ENCODE measurements at places on chromosomes 16 and 17.

DNA sequence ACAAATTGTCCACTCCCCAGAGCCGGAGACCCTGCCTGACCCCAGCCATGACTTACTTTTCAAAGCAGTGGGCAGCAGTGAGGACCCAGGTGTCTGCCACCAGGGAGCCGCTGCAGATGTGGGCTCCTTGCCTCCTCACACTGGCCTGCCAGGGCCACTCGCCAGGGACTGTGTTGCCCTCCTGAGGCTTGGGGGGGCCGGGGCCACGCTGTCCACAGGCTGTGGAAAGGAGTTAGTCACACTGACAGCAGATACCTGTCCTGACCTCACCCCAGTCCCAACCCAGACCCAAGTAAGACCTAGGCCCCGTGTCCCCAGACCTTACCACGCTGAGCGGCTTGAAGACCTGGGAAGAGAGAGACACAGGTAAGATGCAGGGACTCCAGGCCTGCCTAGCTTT, 1.3 kb downstream of the PRSS53 start:
- no peak for DNase-seq

GRCh38 chr16:59783191-59783590, 1049.1 kb upstream of the GOT2 start:
- no peak for DNase-seq

- DNase-seq: no peak
These were observed 4.9 kb upstream of the ACTG1 start for GRCh38 chr17:81517339-81518112.

- no peak for DNase-seq
These were observed 50.8 kb downstream of the DNAH17 start for GRCh38 chr17:78526231-78527025.

DNA sequence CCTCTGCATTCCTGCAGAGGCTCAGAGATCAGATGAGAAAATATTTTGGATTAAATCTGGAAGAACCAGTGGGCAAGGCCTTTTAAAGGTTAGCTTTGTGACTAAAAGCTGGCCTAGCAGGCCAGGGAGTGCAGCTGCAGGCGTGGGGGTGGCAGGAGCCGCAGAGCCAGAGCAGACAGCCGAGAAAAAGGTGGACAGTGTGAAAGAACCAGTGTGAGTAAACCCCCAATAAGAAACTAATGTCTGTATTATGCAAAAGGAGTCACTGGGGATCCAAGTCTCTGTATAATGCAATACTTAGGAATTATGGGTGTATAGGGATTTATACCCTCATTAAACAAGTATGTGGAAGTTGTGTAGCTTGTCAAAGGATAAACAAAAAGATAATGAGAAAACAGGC, 21.4 kb upstream of the SPACA3 start:
- no peak for DNase-seq

DNA sequence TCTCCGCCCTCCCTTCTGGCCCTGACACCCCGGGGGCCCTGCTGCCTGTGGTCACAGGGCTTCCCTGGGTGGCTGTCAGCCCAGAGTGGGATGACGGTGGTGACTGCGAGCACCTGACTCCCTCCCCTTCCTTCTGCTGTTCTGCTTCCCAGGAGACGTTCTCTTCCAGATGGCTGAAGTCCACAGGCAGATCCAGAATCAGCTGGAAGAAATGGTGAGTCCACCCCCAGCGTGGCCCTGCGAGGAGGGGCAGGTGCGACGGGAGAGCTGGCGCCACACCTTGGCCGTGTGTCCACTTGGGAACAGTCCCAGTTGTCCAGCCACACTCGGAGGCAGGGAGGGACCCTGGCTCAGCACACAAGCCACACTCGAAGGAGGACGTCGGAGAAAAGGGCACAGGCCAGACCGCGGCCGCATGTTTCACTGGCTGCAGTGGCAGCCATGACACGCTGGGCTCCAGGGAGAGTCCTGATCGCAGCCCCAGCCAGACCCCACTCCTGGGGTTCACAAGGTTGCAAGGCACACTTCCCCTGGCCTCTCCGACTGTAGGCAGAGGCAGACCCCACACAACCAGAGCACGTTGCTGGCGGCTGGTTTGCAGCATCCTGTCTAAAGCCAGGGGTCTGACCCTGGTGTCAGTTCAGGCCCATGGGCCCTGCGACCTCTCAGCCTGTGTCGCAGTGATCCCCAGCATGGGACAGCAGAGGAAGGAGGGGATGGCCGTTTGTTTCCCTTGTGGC, 49.9 kb downstream of the BAIAP2 start:
- no peak for DNase-seq

DNA sequence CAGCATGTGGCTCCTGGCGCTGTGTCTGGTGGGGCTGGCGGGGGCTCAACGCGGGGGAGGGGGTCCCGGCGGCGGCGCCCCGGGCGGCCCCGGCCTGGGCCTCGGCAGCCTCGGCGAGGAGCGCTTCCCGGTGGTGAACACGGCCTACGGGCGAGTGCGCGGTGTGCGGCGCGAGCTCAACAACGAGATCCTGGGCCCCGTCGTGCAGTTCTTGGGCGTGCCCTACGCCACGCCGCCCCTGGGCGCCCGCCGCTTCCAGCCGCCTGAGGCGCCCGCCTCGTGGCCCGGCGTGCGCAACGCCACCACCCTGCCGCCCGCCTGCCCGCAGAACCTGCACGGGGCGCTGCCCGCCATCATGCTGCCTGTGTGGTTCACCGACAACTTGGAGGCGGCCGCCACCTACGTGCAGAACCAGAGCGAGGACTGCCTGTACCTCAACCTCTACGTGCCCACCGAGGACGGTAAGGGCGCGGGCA, 645 bp downstream of the NLGN2 start:
- DNase-seq: no peak

DNA sequence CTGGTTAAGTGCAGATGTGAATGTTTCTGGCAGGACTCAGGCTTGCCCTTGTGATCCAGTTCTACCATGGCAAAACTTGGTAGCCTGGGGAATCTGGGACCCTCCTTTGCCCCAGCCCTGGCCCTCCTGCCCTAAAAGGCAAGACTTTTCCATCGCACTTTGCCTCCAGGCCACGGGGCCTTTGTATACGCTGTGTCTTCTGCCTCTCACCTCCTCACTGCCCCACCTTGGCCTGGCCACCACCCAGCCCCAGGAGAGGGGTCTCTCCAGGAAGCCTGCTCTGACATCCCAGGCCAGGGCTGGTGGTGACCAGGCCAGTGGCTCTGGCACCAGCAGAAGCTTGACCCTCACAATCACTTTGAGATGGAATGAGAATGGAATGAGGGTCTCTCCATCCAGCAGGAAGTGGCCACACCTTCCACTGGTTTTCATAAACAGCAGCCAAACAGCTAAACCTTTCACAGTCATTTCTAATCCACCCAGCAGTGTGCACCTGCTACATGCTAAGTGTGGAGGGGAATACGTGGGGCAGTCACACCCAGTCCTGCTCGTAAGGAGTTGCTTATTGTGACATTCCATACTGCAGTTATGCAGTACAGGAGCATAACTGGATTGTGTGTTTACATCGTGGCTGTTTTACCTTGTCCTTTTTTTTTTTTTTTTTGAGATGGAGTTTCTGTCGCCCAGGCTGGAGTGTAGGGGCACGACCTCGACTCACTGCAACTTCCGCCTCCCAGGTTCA, 1.6 kb upstream of the MRPL38 start:
- DNase-seq: no peak

- DNase-seq: no peak
These were observed 26.3 kb downstream of the AKAP1 start for GRCh38 chr17:57111386-57111785.

DNA sequence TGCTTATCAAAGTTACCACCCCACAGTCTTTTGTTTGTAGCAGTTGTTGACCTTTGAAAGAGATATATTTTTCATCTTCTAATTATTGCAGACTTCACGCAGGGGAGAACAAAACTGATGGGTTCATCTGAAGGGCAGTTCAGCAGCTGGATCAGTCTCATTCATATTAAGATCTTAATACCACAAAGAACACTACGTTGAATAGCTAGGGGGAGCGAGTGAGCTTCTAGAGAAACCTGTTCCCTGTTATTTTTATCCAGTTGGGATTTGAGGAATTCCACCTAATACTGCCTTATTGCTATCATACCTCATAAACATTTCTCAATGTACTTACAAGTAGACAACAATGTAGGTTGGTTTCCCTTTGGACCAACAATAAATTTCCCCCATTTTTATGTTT, 306.1 kb upstream of the KIF2B start:
- DNase-seq: no peak

- no peak for DNase-seq
These were observed 27.5 kb downstream of the TMEM238L start for GRCh38 chr17:10776381-10776780.

- DNase-seq: no peak
These were observed 54.2 kb downstream of the CRISPLD2 start for GRCh38 chr16:84874004-84874435.

DNA sequence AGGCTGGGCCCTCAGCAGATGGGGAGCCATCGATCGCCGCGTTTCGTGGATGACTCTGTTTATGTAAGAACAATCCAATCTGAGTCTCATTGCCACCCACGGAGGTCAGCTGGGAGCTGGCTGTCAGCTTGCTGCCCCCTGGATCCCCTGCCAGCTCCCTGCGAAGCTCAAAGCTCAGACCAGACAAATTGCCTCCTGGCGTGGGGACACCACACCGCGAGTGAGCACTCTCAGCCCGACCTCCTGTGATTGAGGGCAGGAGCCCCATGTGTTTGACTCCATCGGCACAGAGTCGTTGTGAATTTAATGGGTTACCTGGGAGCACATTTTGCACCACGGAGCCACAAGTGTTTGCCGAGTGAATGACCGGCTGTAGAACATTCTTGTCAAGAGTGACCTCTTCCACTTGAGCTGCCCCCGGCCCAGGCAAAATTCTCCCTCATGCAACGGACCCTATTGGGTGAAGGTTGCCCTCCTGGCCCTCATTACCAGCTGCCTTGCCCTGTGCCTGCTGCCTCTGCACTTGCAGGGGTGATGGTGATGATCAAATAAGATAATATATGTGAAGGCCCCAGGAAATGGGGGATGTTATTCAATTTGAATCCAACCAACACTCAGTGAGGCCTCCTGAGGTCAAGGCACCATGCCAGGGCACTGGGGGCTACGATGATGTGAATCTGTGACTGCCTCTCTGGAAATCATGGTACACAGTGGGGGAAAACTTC, 7.6 kb upstream of the GFAP start:
- no peak for DNase-seq

DNA sequence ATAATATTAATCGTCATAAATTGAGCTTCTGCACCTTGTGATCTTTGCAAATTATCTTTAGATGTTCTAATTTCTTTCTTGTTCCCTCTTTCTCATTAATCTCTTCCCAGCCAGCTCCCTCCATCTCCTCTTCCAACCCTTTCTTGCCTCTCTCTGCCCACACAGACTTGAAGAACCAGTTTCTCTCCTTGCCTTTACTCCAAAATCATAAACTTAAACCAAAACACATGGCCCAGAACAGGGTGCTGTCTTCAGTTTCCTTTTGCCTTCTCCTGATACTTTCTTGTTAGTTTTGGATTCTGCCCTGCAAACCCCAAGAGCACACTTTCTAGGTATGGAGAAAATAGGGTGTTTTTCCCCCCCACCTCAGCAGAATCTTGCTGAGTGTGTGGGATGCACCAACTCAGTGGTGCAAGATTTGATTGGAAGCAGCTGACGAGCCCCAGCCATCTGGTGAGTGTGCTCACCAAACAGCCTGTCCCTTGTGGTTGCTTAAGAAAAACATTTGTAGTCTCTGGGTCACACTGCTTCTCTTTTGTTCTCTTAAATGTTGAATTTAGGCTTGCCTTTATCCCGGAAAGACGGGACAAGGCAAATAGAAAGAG, 175.8 kb upstream of the MAF start:
- no peak for DNase-seq

- DNase-seq: no peak
These were observed 228.8 kb downstream of the C16orf78 start for GRCh38 chr16:49602201-49602975.

DNA sequence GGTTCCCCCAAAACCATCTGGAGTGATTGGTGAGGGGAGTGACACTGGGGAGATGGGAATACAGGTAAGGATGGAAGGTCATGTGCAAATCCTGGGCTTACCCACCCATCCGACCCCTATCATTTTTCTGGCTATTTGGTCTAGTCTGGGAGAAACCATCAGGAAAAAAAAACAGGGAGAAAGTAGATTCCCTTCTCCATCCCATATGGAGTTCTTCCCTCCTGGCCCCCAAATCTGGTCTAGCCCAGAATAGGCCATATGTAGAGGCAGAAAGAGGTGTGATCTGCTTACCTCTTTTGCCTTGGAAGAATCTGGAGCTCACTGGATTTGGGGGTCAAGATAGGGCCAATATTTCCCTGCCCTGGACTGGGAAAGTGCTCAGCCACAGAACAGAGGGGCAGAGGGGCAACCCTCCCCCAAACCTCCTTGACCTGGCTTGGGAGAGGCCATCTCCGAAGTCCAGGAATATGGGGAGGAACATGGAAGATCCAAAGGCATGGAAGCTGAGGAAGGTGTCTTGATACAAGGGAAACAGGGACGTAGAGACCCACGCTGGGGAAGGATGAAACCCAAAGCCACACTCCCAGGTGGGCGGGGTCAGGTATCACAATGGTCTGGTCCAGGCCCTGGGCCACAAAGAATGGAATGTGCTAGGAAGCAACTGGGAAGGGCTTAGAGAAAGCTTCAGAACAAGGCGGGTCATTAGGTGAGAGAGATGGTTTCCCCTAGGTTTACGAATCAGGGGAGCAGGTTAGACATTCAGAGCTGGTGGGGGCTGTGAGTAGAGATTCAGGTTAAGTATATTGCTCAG, 16.2 kb downstream of the CHRNB1 start:
- no peak for DNase-seq

DNA sequence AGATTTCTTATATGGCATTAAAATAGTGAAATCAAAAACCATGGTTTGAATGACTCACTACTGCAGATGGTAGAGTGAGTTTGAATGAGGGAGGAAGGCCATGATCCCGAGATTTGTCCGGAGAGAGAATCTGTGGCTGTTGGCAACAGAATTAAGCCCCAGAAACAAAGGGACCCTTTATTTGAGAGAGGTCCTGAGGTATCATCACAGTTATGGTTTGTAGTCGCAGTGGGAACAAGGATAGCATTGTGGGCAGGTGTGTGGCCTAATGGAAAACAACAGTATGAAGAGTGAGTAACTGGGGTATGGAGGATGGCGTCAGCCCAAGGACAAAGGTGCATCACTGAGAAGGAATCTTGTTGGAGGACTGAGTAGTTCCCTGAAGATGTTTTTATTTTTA, 8.5 kb upstream of the ZFP3 start:
- no peak for DNase-seq

DNA sequence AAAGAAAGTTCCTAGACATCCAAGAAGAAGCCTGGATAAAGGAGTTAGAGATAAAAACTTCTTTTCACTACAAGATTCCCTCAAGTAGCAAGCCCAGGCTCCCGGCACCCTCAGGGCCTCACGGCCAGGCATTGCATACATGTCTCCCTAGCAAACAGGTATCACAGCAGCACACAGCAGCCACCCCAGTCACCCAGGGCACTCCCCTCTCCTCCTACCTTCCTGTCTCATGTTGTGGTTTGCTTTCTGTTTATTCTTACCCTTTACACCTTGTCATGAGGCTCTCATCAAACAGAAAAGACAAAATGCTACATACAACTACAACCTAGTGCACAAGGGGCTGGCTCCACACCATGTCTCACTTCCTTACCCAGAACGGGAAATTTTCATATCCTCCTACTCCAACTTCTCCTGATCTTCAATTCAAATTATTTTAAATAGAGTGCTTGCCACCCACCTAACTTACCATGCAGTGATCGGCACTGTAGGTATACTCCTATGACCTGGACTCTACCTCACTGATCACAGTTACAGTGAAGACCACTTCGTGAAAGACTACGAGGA, 42.7 kb downstream of the XPO6 start:
- DNase-seq: no peak

GRCh38 chr17:28470914-28471366, 2.5 kb upstream of the SLC13A2 start:
- DNase-seq: no peak

- DNase-seq: no peak
These were observed 298.3 kb upstream of the ERCC4 start for GRCh38 chr16:13621639-13622038.

Data from NCI-H460 (cell line).